Epithelial cell of prostate (primary cell): ENCODE measurements at places on chromosomes 4 and X.

GRCh38 chr4:646460-646859 lies 21.1 kb downstream of the PDE6B start:
- DNase-seq, result no peak

DNA sequence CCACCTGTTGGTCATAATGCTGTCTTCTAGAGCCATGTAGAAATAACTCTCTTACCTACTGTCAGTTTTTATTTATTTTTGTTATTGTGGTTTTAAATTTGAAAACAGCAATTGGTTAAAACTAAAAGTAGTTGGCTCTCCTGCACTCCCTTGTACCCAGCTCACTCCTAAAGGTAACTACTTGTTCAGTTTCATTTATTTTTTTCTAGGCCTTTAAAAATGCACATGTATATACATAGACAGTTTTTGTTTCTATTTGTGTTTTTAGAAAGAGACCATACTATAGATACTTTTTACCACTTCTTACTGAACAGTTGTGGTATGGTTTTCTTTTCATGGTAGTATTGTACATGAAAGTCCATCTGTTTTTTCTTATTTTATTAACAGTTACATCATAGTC lies 16.8 kb downstream of the SMAD1 start:
- no peak for DNase-seq

GRCh38 chr4:105837037-105837436 lies 58.2 kb upstream of the NPNT start:
- DNase-seq, result no peak

GRCh38 chr4:163662768-163663167 lies 168.3 kb downstream of the TMA16 start:
- DNase-seq, result no peak

- no peak for DNase-seq
Measured at GRCh38 chrX:53445977-53446376, 11.8 kb upstream of the HSD17B10 start.

GRCh38 chr4:147927377-147928137 lies 195.7 kb downstream of the ARHGAP10 start:
- DNase-seq, result no peak

DNA sequence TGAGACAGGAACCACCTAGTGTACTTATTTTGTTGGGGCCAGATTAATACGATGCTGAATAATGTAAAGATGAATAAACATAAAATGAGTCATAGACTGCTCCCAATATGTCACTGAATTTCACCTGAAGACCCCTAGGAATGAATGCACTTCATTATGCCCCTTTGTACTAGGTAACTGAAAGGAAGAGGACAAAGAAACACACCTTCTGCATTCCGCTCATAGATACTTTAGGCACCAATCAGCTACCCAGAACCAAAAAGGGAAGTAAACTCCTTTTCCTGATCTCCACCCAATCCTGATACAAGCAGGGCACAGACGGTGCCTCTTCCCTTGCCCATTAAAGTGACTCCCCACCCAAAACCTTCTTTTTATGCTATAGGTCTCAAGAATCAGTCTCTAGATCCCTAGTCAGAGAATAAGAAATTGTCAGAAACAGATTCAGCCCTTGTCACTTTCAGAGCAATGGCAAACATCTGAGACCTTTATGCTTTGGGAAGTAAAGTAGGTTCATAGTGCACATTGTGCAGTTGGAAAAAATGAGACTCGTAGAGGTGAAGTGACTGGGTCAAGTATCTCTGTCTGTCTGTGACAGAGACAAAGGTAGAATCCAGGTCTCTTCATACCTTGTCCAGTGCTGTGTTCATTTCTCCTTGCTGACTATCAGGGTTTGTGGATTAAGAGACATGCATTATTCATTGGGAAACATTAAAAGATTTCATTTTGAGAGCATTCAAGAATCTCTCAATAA lies 2.3 kb downstream of the GPR174 start:
- no peak for DNase-seq

DNA sequence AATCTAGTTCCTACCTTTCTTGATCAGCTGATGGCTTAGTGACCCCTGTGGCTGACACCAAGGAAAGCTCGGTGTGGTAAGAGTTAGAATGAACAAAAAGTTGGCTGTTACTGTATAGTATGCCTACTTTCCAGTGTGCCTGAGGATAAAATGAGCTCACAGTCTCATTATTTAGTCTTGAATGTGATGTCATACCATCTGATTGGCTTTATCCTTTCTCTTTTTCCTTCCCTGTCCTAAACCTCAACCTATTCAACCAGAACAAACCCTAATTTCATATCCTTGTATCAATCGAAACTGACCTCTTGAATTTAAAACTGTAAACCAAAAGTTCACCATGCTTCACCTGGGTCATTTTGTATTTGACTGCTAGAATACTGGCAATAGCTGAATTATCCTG lies 156.4 kb downstream of the PPARGC1A start:
- DNase-seq, result no peak

DNA sequence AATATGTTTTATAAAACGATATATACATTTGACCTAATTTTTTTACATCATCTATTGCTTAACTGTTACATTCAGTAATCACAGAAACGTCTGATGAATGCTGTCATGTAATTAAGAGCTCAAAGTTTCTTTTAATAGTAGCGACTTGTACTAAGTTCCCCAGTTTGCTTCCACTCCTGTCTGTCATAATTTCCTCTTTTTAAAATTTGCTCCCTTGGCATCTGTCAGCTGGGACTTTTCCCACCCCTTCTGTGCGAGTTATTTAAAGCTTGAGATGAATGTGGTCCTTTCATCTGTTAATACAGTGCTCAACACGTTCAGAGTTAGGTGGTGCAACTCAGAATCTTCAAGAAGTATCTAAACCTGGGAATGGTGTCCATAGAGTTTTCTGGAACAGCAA lies 1.2 kb downstream of the RAP1GDS1 start:
- DNase-seq, result no peak

GRCh38 chrX:148500423-148501385 lies at the start of gene AFF2:
TSS of gene AFF2 (plus strand) at chrX:148500617. CDS start at chrX:148501098, 481 bp downstream.
- no peak for DNase-seq

DNA sequence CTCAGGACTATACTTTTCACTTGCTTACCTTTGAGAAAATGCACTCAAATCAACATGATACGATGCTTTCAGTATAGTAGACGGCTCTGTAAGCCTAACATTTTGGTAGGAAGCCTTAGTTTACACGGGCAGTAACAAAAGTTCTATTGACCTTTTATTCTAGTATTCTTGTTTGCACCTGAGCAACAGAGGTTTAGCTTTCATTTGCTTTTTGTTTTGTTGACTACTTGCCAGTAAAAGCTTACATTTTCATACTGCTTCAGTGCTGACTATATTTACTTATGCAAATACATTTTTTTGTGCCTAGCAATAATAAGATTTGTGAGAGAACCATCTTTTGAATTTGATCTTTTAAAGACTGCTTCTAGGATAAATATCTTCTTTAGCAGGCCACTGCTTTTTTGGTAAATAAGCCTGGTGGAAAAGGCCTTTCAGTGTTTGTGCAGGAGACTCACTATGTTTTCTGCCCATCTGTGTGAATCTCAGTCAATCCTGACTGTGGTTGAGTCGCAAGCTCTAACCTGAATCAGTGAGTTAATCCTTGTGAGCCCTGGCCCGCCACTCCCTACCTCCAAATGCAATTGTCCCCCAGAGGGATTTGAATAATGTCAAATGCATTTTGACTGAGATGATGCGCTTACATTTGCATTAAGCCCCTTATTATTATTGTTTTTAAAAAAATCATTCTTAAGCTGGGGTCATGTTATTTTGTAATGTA lies 21.9 kb downstream of the FHIP1A start:
- no peak for DNase-seq

DNA sequence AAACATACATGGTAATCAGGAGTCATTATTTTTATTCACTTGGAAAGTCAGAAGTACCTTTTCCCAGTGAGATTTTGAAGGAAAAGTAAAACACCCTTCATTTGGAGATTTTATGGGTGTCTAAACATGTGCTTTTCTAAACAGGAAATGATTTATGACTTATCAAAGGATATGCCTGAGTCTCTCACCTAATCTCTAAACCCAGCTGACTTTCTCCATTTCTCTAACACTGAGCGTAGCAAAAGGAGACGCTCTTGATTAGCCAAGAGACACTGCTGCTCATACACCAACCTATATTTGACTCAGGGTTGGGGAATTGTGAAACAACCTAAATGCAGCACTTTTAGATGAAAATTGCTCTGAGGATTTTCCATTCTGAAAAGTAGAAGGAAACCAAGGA lies 468.5 kb upstream of the FTHL17 start:
- no peak for DNase-seq

DNA sequence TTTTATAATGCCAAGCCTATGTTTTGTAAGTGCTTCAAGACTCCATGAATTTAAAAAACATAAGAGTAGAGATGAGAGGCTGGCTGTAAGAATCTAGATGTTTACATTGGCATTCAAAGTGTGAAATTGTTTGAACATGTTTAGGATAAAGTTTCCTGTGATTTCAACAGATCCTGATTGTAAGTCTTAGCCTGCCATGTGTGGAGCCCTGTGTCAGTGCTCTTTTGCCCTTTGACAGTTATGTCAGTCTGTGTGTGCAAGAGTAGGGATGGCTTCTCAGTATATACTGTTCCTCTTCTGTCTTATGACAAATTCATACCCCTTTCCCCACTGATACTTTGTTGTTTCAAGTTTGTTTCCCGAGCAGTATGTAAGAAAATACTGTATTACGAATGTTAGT lies 68.2 kb downstream of the USP9X start:
- DNase-seq, result no peak

DNA sequence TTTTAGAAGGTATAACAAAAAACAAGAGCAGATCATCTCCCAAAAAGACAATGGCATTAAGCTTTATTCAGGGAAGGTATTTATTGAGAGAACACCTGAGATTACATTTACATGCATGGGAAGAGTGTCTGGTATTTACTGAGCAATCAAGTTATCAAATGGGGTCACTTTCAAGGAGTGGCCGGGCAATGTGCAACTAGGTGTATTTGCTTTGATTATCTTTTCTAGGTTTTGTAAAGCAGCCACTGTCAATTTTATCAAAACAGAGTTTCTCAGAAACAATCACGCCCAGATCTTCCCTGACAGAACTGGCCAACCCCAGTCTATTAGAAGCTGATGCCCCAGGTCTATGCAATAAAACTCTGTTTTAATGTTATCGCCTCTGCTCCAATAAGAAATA lies 169.5 kb downstream of the GLRA2 start:
- DNase-seq, result no peak

GRCh38 chr4:82050796-82051195 lies 323.0 kb downstream of the HNRNPD start:
- DNase-seq, result no peak

DNA sequence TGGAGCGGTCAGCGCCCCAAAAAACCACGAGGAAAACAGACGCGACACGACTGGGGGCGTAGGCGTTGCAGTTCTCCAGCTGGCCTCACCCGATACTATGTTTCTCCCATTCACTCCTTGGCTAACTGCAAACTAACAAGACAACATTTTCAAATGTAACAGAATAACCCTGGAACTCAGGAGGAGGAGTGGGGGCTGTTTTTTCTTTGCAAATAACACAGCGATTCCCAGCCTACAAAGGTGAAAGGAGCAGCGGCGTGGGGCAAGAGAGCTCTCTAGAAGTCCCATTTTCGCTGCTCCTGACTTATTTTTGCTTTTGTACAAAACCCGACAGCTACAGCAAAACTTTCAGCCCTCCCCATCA lies 1.6 kb downstream of the SOX3 start:
- no peak for DNase-seq

DNA sequence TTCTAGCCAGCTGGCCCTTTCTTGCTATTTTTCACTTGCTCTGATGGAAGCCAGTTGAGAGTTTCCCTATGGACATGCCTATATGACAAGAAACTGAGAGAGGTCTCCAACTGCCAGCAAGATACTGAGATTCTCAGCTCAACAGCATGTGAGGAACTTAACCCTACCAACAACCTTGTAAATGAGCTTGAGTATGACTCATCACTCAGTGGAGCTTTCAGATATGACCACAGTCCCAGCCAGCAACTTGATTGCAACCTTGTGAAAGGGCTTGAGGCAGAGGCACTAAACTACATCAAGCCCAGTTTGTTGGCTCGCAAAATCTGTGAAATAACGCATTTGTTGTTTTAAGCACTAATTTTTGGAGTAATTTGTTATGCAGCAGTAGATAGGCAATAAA lies 175.8 kb downstream of the COMMD8 start:
- peak; percentile 12 for DNase-seq

GRCh38 chr4:94913316-94913715 lies 155.6 kb downstream of the BMPR1B start:
- DNase-seq, result no peak

GRCh38 chr4:70743731-70744130 lies 22.0 kb downstream of the RUFY3 start:
- no peak for DNase-seq

- DNase-seq, result no peak
Measured at GRCh38 chrX:109774706-109775105, 41.6 kb upstream of the ACSL4 start.

DNA sequence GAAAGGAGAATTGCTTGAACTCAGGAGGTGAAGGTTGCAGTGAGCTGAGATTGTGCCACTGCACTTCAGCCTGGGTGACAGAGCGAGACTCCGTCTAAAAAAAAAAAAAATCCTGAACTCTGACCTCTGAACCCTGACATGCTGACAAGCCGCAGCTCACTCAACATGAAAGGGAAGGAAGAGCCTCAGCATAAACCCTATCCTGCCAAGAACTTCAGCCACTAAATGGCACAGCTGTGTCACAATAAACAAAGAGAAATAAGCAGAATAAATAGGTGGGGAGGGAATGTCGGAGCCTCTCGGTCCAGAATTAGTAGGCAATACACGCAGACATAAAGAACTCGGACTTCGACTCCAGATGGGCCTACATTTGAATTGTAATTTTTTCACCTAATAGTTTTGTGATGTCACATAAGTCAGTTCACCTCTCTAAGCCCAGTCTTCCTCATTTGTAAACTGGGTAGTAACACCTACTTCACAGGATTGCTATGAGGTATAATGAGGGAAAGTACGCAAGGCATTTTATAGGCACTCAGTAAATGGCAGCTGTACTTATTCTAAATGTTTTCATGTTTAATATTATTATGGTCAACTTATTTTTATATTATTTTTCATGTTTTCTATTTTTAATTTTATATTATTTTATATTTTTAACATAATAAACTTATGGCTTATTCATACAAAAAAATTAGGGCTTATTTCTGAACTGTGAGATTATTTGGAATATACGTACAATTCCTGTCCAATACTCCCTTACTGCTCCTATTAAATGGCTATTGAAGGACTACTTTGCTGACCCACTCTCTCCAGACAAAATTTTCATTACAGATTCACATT lies 243.4 kb downstream of the SCFD2 start:
- no peak for DNase-seq

DNA sequence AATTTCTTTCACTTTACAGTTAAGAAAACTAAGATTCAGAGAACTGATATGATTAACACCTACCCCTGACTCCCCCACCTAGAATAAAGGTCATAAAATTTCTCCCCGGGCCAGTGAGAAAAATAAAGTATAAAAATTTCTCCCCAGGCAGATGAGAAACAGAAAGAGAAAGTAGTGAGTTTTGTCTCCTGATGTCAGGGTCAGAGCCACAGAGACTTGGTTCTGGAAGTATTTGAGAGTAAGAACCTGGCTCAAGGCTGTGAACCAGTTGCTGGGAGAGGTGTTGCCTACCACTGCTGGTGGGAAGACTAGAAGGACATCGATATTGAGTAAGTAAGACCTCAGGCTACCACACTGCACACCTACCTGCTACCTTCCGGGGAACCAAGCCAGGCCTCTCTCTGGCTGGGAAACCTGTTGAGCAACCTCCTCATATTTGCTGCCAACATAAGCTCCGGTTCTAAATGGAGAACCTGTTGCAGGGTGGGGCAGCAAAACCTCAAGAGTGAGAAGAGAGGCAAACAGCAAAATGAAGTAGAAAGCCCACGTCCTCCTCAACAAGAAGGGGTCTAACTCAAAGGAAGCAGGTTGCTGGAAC lies 104.2 kb upstream of the PUDP start:
- DNase-seq, result peak; percentile 46
